ENCODE measurements at places on chromosomes 5 and 9.

DNA sequence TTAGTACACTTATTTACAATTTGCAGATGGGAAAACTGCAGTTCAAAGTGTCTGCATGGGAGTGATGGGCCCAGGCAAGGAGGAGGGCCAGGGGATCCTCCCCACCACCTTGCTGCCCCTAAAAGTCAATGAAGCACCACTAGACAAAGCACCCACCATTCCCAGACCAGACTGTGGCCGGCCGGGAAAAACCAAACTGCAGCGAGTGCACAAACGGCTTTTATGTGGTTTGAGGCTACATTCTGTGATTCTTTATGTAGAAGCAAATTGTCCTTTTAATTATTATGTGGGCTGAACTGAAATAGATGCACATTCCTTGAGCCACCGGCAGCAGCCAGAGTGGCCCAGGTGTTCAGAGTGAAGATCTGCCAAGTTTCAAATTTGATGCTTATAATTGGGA, 585.3 kb upstream of the KLF4 start:
- no peak for DNase-seq

- DNase-seq = peak; percentile 33
Measured at GRCh38 chr9:124218438-124218982, 39.2 kb upstream of the NEK6 start.

DNA sequence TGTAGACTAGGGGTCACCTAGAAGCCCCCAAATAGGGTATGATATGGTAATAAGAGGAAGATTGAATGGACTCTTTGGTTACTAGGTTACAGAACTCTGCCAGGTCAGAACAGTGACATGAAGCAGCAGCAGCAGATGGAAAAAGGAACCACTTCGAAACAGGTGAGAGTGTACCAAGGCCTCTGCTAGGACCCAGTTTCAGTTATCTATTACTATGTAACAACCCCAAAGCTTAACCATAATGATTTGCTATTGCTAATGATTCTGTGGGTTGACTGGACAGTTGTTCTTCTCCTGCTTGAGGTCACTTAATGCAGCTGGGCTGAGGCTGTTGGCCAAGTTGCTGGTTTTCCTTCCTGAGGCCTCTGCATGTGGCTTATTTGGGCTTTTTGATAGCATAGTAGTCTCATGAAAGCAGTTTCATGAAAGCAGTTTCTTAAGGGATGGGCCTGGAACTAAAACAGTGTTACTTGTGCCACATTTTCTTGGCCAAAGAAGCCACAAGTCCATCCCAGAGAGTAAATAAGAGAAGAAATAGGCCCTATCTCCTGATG, 17.6 kb downstream of the C9orf43 start:
- no peak for DNase-seq

- DNase-seq = no peak
Measured at GRCh38 chr9:79651251-79651795, 79.6 kb downstream of the TLE4 start.

- DNase-seq = no peak
Measured at GRCh38 chr5:35789732-35790456, 66.8 kb upstream of the IL7R start.

DNA sequence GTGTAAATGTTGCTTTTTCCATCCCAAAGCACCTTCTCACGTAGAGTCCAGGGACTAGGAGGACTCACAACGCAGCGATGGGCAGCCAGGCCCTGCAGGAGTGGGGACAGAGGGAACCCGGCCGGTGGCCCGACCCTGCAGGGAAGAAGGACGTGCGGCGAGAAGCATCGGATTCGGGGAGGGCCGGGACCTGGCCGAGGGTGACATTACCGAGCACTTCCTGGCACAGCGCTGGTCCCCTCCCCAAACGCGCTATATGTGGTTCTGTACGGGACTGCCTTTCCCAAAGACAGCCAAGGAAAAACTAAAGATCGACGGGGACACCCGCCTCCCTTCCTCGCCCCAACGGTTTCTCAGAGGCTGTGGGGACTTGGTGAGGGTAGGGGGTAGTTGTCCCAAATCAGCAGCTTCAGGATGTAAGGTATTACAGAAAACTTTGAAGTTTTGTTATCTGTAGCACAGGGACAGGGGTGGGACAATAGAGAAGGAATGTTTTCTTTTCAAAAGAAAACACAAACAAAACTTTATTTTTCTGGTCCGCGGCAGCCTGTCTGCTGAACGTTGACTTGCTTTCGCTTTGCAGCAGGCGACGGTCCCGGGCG, 887 bp upstream of the MAP3K1 start:
- DNase-seq = no peak

GRCh38 chr9:111731928-111732327, 62.8 kb downstream of the SHOC1 start:
- no peak for DNase-seq

DNA sequence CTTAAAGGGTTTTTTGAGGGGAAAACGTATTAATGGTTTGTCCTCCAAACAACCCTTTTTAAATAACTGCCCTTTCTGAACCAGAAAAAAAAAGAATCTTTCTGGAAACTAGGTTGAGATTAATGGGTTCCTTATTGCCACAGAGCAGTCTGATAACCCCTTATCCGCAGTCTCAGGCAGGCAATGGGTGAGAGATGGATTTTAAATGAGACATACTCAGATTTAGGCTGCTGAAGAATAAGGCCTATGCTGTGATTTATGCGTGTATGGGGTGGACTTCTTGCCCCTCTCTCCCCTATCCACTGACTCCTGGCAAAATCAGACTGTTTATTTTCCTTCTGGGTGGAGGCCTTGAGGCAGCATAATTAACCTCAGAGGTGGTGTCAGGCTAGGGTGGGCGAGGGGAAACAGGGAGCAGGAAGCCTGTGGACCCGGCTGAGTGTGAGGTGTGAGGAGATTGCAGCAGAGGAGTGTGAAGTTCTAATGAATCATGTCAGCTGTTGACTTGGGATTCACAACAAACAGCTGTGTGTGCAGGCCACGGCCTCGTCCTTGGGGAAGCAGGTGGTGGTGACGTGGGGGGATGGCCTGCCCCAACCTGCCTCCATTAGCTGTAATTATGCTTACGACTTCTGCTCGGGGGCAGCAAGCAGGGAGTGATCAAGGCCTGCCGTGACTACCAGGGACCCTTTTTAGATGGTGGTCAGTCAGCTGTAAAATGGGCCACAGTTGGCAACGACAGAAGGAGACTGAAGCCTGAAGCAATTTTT, 196.4 kb downstream of the SEMA6A start:
- DNase-seq = no peak

GRCh38 chr5:9630251-9630650, at the start of gene TAS2R1:
TSS of gene TAS2R1 (minus strand) at chr5:9630351. CDS start at chr5:9630032, 319 bp downstream.
- no peak for DNase-seq

DNA sequence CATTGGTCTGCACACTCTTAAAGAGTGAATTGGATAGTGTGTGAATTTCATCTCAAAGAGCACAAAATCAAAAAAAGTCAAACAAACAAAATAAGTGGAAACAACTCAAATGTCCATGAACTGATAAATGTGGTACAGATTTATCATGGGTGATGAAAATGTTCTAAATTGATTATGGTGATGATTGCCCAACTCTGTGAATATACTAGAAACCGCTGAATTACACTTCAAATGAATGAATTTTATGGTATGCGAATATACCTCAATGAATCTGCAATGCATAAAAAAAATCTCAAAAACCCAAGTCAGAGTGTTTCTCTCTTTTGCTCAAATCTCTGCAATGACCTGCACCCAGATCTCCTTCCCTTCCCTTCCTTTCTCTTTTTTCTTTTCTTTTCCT, 64.0 kb downstream of the PRRC1 start:
- DNase-seq = no peak

DNA sequence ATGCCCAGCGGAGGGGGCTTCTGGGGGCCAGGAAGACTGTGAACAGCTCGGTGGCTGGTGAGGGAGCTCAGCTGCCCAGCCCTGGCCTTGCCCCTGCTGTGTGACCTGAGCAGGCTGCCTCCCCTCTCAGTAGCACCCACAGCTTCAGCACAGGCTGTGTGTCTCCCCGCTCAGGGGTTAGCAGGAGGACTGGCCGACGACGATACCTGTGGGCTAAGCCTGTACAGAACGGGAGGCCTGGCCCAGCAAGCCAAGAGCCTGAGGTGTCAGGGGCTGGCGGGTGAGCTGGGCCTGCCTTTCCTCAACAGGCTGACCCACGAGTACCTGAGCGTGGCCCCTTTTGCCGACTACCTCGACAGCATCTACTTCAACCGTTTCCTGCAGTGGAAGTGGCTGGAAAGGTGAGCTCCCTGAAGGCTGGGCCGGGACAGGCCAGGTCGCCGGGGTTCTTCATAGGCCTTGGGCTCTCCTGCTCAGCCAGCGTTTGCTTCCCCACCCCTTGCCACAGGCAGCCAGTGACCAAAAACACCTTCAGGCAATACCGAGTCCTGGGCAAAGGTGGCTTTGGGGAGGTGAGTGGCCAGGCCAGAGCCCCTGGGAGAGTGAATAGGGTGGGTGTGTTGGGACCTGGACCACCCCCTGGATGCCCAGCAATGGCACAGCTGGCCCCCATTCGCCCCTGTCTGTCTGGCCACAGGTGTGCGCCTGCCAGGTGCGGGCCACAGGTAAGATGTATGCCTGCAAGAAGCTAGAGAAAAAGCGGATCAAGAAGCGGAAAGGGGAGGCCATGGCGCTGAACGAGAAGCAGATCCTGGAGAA, 6.6 kb downstream of the GRK6 start:
- no peak for DNase-seq

DNA sequence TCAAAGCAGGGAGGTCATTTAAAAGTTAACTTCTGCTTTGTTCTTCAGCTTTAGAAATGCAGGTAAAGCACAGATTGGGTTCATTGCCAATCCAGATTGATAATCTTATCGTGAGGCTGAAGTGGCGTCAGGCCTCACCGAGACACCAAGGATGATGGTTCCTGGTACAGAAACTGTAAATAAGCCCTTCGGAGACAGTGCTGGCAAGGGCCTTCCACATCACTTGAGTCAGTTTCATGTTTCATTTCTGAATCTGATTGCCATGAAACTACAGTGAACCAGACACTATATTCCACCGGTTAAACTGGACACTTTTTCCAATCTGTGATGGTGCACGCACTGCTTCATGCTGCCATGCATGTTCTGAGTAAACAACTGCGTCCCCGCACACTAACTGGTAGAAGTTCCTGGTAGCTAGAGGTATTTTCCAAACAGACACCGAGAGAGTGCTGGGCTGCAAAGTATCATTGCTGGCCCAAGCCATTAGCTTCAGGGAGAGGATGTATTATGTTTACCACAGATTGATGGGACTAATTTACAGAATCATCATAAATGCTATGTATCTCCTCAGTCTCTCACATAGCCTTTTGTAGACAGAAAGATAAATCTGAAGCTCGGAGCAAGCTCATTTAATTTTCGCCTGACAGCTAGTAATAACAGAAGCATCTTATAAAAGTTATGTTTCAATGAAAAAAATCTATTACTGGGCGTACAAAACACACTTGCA, 336.1 kb downstream of the GLIS3 start:
- no peak for DNase-seq

DNA sequence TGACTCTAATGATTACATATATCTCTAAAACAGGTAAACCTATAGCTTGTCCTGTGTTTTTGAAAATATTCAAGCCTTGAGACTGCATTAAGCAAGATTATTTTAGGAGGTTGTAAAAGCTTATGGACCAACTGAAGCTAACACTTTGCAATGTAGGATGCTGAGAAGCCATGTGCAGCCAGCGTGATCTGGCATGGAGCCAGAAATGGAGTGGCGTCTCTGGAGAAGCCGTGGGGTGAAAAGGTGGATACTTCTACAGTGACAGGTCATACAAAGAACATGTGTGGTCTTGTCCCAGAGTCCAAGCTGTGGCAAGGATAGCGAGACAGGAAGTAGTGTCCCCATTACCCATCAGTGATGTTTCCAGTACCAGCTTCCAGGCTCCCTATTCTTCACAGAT, 100.8 kb upstream of the CD180 start:
- no peak for DNase-seq

- no peak for DNase-seq
Measured at GRCh38 chr9:127751269-127752054, 16.4 kb upstream of the TOR2A start.

GRCh38 chr9:73684601-73685000, 532.9 kb downstream of the ANXA1 start:
- no peak for DNase-seq

DNA sequence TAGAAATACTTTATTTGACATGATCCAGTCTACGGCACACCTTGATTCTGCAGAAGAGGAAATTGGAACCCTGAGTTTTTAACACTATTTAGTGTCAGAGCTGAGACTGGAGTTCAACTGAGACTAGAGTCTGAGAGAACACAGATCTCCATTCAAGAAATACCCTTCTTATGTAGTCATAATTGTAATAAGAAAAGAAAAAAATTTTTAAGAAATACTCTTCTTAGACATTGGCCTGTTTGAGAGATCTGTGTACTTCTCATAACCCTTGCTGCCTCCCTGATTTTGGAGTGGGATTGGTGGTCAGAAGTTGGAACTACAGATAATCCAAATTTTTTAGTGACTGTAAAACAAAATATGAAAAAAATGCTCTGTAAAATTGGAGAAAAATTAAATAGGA, 253.4 kb downstream of the ARRDC3 start:
- DNase-seq = no peak

DNA sequence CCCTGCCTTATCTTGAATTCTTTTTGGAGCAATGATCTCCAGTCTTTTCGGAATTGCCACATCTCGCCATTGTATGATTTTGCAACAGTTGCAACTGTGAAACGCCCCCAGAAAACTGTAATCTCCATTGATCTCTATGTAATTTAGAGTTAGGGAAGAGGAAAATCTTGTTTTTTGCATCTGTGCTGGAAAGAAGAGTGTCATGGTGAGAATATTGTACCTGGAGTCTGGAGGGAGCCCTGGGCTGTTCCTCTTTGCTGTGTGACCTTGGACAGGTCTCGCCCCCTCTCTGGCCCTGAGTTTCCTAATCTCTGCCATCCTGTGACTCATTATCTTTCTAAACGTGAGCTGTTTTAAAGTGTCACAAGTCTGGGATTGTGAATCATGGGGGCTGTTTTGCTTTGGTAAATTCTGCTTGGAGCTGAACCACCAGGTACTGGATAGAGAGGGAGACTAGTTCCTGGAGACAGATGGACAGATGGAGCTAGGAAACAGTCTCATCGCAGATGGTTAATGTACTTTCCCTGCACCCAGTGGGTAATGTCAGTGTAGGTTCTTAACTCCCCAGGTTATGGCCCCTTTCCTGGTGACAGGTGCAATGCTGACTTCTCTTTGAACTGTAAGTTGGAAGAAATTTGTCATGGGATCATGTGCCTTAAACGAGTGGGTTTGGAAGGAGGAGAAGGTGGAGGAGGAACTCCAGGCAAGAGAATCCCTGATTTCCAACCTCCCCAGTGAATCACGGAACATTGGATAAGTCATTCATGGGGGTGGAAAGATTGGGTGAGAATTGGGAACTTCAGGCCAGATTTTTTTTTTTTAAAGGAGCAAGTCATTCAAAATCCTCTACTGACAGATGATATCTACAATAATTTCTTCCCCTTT, 19.6 kb downstream of the PPARGC1B start:
- DNase-seq = peak; percentile 33

DNA sequence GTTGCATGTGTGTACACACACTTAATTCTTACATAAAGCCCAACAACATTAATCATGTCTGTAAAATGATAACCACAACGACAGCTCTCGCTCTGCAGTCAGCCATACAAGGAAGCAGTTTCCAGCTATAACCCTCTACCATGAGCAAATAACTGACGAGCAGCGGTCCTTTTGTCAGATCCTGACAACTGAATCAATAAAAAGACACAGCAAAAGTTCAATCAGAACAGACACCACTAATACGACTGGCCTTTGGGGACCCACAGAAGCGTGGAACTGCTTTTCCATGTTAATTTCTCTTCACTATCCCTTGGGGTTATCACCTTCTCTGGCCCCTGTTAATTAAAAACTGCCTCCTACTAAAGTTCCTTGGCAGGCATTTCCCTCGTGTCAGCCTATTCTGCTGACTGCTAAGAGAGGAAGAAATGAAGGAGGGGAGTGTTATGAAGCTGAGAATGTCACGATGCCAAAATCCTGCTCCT, 722.8 kb upstream of the GRAMD2B start:
- peak; percentile 7 for DNase-seq

GRCh38 chr5:55989860-55990259, 4.9 kb downstream of the IL6ST start:
- DNase-seq = no peak

Measured in stromal cell of bone marrow (primary cell).